Fibroblast of skin of right quadriceps (primary cell): ENCODE measurements at places on chromosomes 3 and 15.

GRCh38 chr3:188152660-188153436, 1.1 kb upstream of the LPP start:
- DNase-seq: peak; percentile 73

GRCh38 chr15:87362531-87362930, 894.0 kb downstream of the NTRK3 start:
- DNase-seq: no peak

GRCh38 chr3:37481982-37482381, 307.6 kb upstream of the LRRFIP2 start:
- no peak for DNase-seq

DNA sequence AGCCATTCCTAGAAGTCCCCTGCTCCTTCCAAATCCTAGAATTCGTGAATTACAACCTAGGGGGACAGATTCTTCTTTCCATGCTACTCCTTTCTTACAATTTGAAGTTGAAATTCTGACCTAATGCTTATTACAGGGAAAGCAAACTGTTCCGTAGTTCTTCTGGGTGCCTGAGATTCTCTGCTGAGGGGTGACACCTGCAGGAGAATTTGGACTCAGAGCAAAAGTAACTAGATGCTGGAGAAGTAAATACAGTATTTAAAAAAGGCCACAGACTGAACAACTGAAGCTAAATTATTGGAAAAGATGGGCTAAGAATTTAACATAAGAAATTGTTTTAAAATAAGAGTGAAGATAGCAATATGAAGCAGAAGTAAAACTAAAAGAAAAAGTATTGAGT, 37.9 kb downstream of the ACAD9 start:
- no peak for DNase-seq
